ENCODE measurements at places on chromosomes 2 and 18.
A peak's percentile ranks its signal among the peaks of the same experiment; 100 is the strongest.

DNA sequence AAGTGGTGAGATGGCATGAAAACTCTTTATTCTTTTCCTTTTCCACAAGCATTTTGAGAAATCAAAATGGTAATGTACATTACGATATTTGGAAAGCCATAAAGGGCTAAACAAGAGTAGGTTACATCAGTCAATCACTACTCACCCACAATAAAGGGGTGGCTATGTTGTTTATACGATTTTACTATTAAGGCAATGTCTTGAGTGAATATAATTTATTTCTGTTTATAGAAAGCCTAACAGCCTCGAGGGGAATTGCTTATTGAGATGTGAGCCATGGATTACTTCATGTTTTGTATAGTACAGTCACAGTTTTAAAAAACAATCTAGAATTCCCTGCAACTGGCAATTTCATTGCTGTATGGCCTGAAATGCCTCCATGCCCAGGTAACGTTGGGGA, 237.5 kb upstream of the RBBP8 start:
- no peak for DNase-seq

DNA sequence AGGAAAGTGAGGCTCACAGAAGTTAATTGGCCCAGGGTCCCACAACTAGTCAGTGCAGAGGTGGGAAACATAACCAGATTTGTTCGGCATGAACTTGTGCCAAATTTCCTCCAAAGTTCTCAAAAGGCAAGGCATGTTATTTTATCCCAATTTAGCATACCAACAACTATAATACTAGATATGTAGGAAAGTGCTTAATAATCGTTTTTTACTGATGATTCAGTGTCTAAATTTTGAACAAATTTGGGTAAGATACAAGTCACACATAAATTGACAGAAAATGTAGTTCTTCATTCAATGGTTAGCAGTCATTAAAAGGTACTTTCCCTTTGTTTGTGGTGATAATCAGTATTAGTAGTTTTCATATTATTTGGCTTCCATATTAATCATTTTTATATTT, 38.5 kb upstream of the CYBRD1 start:
- no peak for DNase-seq

DNA sequence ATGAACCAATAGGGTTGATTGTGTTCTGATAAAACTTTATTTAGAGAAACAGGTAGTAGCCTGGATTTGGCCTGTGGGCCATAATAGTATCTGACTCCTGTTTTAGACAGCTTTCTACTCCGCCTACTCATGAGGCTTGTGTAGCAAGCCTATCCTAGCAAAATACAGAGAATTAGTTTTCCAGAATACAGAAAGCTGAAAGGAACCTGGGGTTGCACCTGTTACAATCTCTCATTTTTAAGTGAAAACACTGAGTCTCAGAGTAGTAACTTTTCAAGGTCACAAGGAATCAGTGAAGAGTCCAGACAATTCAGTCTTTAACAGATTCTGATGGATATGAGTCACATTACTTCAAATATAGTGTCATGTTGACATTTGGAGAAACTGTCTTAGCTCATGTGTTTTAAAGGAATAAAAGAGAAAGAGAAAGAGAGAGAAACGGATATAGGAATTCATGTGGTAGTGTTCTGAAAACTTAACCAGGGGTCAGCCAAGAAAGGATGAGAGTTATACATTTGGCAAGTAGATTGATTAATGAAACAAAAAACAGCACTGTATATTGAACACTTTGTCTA, 17.0 kb downstream of the ARHGAP28 start:
- peak; percentile 18 for DNase-seq

- no peak for DNase-seq
Observed at GRCh38 chr2:30030361-30030760, 109.0 kb upstream of the ALK start.

GRCh38 chr2:219524817-219525216, 10.5 kb downstream of the ASIC4 start:
- DNase-seq, result no peak

All from epithelial cell of proximal tubule (primary cell).